ENCODE measurements at places on chromosomes 12 and 14.

DNA sequence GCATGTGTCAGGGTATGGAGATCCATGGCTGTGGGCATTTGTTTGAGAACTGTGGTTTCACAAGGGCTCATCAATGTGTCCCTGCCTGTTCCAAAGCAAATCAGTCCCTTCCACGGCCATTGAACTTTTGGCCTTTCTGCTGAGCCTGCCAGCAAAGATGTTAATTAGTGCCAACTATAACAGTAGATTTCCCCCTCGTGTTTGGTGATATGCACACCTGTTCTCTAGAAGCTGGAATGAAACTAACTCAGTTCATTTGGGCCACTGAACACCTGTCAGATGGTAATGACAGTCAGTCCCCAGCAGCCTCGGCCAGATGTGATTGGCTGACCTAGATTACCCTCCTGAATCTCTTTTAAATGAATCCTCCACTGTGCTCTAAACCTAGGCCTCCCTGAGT, 43.2 kb downstream of the IRAK3 start:
- DNase-seq, result no peak

- no peak for DNase-seq
These were observed 401.0 kb downstream of the TMEM121 start for GRCh38 chr14:105927096-105928060.

GRCh38 chr14:57530571-57530970, 36.9 kb upstream of the CCDC198 start:
- no peak for DNase-seq

- no peak for DNase-seq
These were observed 17.8 kb downstream of the RASSF8 start for GRCh38 chr12:25976289-25976688.

- no peak for DNase-seq
These were observed 5.5 kb downstream of the RNASE1 start for GRCh38 chr14:20797164-20797563.

GRCh38 chr14:28375295-28375694, 391.3 kb upstream of the FOXG1 start:
- DNase-seq, result no peak

- DNase-seq, result no peak
These were observed 7.6 kb upstream of the SMUG1 start for GRCh38 chr12:54196396-54196795.

All from activated CD4-positive, alpha-beta T cell treated with anti-CD3 and anti-CD28 coated beads, Interleukin-2, Interleukin-6, amounts not matched to agents 100 ng/mL and 50 ng/mL, durations not matched to agents 16 hours and 8 hours (primary cell).